ENCODE measurements at places on chromosomes 4 and X. TPM values are rescaled to one million over a fixed set of nuclear protein-coding genes. Genes with fewer than 3 reads are reported as not detected.

DNA sequence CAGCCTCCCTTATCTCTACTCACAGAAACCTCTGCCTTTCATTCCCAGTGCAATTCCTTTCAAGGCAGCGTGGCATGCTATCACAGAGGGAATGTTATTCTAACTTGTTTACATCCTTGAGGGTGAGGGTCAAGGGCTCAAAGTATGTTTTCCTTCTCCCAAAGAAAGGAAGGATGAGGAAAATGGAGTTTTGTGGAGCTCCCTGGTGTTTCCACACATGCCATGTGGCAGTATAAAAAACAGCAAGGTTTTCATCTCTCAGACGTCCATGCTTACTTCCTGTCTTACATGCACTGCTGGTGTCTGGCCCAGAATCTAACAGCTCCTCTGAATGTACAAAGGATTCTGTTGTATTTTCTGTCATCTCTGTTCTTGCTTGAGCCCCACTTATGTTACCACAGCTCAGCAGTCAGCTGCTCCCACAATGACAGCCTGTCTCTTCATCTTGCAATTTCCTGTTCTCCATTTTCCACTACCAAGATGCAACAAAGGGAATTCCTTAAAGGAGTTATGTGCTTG, 128.0 kb downstream of the SNCA start:
- DNase-seq: no peak

GRCh38 chr4:138164208-138164607, 77.9 kb downstream of the SLC7A11 start:
- no peak for DNase-seq

HPGD gene
- total RNA-seq: not detected

DNA sequence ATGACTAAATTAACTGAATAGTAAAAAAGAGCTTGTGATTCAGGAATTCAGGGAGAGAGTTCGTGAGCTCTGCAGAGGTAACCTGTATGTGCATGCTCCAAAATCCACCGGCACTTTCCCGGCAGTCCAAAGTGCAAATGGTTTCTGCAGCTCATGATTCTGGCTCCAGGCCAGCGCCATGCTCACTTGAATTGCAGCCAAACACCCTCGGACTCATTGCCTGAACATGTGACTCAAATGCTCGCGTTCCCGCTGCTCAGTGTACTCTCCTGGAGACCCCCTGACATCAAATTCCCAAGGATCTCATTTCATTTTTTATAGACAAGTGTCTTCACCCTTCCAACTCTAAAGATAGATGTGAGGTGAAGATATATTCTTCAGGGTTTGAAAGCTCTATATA, 44.1 kb upstream of the SH3RF1 start:
- DNase-seq: no peak

EPHA5 gene
- total RNA-seq: 1.6 TPM

- no peak for DNase-seq
These were observed 14.0 kb upstream of the IGFBP7 start for GRCh38 chr4:57124145-57124544.

ZNF518B gene
- total RNA-seq: 35.1 TPM

DNA sequence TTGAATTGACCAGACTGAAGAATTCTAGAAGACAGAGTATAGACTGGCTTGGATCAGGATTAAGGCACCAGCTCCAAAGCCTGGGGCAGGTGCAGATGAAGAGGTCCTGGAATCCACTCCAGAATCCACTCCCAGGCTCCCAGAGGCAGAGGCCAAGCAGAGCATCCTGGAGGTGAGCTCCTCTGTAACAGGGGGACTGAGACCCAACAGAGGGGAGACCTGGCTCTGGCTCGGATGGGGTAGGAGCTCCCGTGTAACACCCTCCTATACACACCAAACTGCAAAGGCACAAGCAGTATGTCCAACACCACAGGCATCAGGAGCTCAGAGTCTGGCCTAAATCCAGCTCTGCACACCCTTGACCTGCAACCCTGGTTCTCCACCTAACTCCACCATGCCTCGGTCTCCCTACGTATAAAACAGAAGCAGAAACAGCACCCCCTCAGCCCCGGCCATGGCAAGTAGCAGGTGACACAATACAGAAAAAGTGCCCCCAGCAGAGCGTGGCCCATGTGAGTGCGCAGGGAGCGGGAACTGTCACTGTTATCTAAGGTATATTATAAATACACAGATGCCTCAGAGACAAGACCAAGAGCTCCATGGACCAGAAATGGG, 14.9 kb downstream of the RNF212 start:
- no peak for DNase-seq

TLR10 gene
- total RNA-seq: not detected

GRCh38 chr4:53208753-53209152, 157.1 kb downstream of the SCFD2 start:
- DNase-seq: no peak

IL13RA2 gene
- total RNA-seq: not detected

GRCh38 chr4:121685257-121685656, 11.5 kb downstream of the ANXA5 start:
- no peak for DNase-seq

GRCh38 chr4:147513091-147513490, 32.2 kb downstream of the EDNRA start:
- no peak for DNase-seq

- DNase-seq: no peak
These were observed 28.9 kb upstream of the OPHN1 start for GRCh38 chrX:68462197-68462596.

DNA sequence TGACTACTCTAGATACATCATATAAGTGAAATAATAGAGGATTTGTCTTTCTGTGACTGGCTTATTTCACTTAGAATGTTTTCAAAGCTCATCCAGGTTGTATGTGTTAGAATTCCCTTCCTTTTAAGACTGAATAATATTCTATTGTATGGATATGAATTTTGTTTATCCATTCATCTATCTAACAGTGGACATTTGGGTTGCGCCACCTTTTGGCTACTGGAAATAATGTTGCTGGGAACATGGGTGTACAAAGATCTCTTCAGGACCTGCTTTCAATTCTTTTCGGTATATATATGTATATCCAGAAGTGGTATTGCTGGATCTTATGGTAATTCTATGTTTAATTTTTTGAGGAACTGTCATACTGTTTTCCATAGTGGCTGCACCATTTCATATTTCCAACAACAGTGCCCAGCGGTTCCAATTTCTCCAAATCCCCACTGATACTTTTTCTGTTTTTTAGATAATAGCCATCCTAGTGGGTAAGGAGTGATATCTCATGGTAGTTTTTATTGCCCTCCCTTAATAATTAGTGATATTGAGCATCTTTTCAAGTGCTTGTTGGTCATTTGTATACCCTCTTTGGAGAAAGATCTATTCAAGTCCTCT, 3.4 kb upstream of the SCD5 start:
- DNase-seq: no peak

PDLIM3 gene
- total RNA-seq: 63.0 TPM
